ENCODE measurements at places on chromosomes 6 and 20.

DNA sequence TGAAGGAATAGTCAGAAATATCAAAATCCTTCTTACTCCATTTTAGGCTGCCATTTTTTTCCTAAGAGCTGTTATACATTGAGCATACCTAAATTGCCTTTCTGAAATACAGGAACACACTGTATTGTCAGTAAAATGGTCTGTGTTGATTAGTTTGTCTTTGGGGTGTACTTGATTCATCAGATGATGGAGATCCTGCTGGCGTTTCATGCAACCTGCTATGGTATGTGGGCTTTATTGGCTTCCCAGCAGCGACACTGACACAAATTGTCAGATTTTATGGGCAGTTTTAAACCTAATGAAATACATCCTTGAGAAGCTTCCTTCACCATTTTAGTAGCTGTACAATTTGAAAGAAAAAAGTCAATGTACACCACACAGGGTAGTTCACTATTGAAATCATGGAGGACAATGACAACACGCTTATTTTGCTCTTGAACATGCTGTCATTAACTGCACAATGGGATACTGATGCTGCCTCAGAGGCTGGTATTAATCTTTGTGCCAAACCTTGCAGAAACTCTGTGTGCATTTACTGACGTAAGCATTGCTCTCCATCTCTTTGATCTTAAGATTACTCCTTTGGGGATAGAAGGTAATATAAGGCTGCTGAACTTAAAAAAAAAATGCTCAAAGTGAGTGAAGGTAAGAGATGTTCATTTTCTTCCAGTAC lies 124.9 kb downstream of the LAMA2 start:
- no peak for DNase-seq

DNA sequence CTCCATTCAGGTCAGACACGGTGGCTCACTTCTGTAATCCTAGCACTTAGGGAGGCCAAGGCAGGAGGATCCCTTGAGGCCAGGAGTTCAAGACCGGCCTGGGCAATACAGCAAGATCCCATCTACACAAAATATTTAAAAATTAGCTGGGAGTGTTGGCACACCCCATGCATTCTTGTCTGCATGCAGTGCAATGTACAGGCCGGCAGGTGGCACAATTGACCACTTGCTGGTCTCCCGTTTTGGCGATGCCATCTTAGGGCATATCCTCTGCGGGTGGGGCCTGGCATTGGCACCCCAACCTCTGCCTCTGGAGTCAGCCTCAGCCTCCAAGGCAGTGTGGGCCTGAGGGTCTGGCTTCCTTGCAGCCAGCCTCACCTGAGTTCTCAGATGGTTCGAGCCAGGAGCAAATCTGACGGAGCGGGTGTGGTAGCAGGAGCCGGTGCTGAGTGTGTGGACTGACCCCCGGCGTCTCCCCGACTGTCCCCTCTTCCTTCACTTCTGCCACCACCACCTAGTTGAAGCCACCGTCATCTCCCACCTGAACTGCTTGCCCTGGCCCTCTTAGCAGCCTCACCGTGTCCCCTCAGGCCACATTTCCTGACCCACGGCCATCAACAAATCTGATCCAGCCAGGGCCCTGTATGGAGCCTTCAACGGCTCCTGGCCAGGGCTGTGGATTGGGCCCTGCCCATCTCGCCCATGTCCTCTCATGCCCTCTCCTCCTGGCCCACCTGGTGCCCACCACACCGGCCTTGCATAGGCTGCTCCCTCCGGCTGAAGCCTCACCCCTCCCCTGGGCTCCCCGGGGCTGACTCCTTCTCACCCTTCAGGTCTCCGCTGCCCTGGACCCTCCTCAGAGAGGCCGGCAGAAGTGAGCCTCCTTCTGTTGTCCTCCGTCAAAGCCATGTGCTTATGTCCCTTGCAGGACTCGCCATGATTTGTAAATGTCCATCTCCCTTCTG lies 44.0 kb downstream of the EFCAB8 start:
- peak; percentile 58 for DNase-seq

DNA sequence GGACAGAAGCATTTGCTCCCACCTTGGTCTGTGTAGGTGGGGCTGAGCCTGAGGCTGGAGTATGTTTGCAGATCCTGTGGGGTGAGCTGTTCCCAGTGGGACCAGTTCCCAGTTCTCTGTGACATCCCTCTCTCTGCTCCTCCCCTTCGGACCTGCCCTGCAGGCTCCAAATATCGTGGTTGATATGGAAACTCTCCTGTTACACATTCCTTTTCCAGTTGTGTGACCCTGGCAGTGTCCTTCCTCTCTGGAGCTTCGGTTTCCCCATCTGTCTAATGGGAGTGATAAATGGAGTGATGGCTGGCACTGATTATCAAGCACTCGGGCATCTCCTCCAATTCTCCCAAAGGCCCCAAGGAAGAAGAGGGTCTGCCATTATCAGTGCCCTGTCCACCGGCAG lies 15.7 kb upstream of the TGM2 start:
- no peak for DNase-seq

GRCh38 chr6:155970472-155970871 lies 514.8 kb upstream of the NOX3 start:
- no peak for DNase-seq

DNA sequence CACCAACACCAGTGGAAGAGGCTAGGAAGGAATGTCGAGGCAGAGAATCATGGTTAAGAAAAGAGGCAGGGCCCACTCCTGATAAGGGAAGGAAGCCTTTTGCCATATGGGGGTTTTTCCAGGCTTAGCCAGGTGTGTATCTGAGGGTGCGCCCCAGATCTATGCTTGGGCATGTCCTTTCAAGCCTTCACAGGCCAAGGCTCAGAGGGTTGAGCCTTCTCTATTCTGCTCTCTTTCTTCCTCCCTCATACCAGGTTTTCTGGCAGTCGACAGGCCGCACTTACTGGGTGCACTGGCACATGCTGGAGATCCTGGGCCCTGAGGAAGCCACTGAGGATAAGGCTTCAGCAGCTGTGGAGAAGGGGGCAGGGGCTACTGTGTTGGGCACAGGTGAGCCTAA lies 4.7 kb downstream of the CUL9 start:
- DNase-seq: no peak

DNA sequence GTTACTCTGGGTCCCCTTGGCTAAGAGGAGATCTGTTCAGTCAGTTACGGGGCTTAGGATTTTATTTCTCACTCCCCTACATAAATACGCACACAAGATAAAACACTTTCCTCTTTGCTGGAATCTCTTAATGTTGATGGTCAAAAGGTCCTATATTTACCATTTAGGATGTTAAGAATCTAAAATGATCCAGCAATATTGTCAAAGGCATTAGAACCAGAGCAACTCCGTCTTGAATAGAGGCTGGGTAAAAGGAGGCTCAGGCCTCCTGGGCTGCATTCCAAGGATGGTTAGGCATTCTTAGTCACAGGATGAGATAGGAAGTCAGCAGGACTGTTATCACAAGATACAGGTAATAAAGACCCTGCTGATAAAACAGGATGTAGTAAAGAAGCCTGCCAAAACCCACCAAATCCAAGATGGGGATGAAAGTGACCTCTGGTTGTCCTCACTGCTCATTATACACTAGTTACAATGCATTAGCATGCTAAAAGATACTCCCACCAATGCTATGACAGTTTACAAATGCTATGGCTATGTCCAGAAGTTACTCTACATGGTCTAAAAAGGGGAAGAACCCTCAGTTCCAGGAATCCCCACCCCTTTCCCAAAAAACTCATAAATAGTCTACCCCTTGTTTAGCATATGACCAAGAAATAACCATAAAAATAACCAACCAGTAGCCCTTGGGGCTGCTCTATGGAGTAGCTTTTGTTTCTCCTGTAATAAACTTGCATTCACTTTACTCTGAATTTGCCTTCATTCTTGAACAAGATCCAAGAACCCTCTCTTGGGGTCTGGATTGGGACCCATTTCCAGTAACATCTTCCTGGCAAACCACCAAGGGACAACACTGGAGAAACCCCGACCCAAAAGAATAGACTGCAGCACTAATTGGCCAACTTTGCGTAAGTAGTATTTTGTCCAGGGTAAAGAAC lies 107.5 kb downstream of the DTNBP1 start:
- DNase-seq: no peak

- DNase-seq: no peak
Observed at GRCh38 chr6:102197211-102197610, 803.7 kb downstream of the GRIK2 start.

- no peak for DNase-seq
Observed at GRCh38 chr6:10725044-10725443, 2.2 kb downstream of the TMEM14C start.

- no peak for DNase-seq
Observed at GRCh38 chr6:154234019-154234772, 122.4 kb downstream of the IPCEF1 start.

- DNase-seq: no peak
Observed at GRCh38 chr20:46399401-46399800, 7.0 kb downstream of the ELMO2 start.

DNA sequence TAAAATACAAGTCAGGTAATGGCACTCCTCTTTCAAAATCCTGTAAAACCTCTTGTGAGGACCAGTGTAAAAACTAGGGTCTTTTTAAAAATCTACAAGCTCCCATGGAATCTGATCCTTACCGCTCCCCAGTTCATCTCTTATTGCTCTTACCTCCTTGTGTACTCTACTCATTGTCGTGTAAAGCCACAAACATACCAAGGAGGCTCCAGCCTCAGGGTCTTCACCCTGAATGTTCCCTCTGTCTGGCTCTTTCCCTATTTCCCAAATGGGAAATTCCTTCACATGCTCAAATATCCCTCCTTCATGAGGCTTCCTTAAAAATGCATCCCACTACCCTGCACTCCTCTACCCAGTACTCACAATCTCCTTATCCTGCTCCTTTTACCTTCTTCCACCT lies 67.1 kb downstream of the TASP1 start:
- DNase-seq: no peak

DNA sequence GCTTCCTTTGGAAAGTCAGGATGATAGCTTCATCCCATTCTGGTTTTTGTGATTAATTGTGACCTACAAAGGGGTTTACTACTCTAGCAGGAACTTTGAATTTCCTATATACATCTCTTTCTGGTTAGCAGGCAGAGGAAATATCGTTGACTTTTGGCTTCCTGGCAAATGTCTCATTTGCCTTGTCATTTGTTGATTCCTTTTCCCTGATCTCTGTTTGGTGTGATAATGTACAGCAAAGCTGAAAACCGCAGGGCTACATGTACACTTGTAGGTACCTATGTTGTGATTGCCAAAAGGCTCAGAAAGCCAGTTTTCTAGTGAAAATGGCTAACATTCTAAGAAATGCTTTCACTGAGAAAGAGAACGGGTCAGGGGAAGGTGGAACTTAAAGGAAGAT lies 44.3 kb downstream of the TOP1 start:
- no peak for DNase-seq

- DNase-seq: no peak
Observed at GRCh38 chr6:140264431-140264830, 890.0 kb upstream of the CITED2 start.

DNA sequence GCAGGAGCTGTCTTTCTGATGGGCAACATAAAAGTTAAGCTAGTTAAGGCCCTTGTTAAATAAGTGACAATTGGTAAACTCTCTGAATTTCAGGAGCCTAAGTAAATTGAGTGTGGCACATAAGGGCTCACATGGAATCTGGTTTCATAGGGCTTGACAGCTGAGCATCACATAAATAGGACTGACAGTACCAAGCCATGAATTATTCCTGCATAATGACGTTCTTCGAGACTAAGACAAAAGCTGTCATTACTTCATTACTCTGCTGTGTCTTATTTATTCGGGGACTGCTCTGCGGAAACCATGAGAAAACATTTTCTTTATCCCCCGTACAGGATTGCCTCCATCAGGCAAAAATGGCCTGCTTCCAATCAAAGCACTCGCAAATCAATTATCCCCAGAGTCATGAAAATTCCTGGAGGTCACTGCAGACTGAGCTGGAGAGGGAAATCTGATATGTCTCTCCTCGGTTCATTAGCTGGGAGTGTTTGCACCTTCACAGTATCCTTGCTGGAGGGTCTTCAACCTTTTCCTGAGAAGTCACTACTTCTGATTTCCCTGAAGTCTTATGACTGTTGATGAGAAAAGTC lies 311.4 kb downstream of the CDH26 start:
- DNase-seq: no peak

GRCh38 chr20:1938464-1939269 lies 43.5 kb downstream of the SIRPA start:
- no peak for DNase-seq

DNA sequence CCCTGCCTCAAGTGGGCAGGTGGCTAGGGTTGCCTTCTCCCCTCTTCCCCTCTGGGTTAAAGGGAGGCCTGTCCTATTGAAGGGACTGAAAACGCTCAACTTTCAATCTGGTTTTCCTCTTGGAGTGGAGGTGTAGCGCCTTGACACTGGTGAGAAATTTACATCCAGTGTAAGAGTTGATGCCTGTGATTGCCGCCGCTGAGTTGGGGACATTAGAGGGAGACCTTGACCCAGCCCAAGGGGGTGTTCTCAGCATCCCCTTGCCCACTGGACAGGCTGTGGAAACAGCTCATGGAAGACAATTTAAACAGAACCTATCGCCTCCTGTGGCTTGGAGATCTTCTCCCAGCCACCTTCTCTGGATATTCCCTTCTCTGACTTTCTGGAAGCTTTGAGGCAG lies 61.6 kb downstream of the SLC24A3 start:
- no peak for DNase-seq

GRCh38 chr6:5143634-5144311 lies 58.6 kb downstream of the PPP1R3G start:
- DNase-seq: peak; percentile 49

DNA sequence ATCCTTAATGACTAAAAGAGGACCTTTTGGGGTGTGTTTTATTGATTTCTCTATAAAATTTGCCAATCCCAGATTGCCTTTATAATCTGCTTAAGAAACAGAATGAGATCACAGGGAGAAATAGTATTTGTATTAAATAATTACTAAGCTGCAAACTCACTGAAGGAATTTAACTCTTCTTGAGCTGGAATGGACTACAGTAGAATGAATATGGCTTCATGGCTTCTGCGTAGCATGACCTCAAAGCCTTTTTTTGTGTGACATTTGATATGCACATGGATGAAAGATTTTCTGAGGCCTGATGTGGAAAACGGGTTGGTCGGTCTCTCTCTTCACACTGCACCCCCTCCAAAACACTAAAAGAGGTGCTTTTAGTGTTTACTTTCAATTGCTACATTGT lies 115.9 kb downstream of the QKI start:
- DNase-seq: no peak

DNA sequence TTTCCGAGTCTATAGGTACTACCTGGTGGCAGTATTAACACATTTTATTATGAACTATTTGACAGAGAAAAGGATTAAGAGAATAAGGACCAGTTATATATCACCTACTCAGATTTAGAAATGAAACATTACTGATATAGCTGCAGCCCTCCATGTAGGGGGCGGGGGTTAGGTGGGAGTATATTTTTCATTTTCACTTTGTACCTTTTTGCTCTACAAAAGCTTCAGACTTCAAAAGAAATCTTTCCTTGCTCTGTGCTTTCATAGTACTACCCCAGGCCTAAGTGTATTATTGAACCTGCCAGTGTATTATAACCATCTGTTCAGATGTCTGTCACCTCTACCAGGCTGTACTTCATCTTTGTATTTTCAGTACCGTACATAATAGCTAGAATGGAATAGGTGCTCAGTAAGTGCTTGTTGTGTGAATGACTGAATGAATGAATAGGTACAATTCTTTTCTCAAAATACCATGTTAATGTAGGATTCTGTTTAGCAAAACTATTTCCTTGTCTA lies 43.0 kb downstream of the CDKAL1 start:
- DNase-seq: no peak

GRCh38 chr6:105986998-105987397 lies 99.1 kb upstream of the PRDM1 start:
- no peak for DNase-seq

All from hypothalamus (tissue), 51 donors.